ENCODE measurements at places on chromosomes 6 and 20.

- no peak for DNase-seq
Measured at GRCh38 chr20:50848846-50849673, 54.2 kb downstream of the BCAS4 start.

DNA sequence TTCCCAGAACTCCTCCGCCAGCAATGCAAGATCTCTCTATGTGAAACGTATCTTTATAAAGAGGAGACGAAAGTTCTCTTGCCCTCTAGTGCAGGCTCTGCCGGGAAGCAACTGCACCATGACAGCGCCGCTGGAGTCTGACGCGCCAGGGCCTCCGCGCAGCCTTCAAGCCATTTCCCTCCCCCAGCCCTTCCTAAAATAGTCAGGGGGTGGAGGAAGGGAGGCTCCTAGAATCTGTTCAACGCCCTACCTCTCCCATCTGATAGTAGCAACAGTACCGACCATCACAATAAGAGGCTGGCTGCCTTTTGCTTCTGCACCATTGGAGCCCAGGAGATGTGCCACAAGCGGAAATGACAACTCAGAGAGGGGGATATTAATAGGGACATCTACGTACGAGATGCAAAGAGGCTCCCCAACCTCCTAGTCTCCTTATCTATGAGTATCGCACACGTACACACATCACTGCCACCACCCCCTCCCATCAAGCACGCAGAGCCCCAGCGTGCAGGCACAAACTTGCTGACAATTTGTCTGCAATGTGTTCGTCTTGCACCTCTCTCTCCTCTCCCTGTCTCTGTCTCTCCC lies 1.0 kb downstream of the SYNE1 start:
- DNase-seq, result peak; percentile 19

DNA sequence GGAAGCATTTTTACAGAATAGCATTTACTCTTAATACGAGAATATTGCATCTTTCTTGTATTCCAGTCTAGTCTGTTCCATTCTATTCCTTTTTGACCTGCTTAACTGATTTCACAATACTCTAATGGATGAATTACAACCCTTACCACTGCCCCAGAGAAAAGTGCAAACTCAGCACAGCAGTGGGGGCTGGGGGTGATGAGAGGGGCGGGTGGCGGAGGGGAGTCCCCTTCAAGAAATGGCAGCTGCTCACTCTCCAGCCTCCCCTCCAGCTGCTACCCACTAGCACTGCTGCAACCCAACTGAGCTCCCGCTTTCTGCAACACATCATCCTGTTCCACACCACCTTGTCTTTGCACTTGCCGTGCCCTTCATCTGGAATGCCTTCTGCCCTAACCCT lies 30.1 kb downstream of the PIM1 start:
- no peak for DNase-seq

- DNase-seq, result no peak
Measured at GRCh38 chr6:152532556-152533422, 104.4 kb downstream of the SYNE1 start.

DNA sequence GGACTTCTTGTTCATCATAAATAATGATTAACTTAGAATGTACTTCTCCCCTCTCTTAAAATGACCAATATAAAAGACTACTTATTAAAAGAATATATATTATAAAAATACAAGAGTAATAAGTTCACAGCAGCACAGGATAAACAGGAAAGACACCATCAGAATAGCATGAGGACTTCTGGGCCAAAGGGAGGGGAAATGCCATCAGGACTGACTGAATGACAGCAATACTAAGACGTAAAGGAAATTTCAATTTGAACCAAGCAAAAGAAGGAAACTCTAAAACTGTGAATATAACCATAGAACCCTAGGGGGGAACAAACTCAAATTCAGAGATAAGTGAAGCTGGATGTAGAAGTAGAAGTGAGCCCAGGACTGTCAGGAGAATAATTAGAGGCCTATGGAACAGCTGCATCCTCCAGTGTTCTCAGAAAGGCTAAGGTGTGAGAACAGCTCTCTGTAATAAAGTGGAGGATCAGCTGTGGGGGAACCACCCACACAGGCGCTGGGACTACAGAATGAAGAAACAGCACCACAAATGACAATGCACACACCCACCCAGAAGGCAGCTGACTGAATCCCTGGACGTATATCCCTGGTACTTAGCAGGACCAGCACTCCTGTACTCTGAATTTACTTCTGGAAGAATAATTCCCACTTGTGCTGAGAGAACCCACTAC lies 37.8 kb downstream of the ZHX3 start:
- no peak for DNase-seq

GRCh38 chr6:87139236-87139635 lies 16.1 kb upstream of the ZNF292 start:
- peak; percentile 61 for DNase-seq

GRCh38 chr6:3283641-3284435 lies 25.1 kb downstream of the PSMG4 start:
- no peak for DNase-seq

DNA sequence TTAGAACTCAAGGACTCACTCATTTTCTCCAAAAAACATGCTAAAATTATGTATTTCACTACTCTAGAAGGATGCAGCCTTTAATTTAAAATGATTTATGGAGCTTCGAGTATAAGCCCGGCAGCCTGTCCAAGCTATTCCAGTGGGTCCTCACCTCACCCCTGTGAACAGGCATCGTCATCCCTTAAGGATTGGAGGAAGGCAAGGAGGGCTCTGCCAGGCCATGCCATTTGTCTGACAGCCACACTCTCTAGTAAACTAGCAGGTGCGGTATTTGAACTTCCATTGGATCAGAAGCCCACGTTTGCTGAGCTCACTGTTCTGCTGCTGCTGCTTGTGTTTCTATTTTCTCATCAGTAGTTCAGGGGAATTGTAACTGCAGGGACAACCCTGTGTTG lies 39.8 kb upstream of the NAA20 start:
- DNase-seq, result no peak

GRCh38 chr6:21478411-21478810 lies 115.1 kb upstream of the SOX4 start:
- DNase-seq, result no peak

DNA sequence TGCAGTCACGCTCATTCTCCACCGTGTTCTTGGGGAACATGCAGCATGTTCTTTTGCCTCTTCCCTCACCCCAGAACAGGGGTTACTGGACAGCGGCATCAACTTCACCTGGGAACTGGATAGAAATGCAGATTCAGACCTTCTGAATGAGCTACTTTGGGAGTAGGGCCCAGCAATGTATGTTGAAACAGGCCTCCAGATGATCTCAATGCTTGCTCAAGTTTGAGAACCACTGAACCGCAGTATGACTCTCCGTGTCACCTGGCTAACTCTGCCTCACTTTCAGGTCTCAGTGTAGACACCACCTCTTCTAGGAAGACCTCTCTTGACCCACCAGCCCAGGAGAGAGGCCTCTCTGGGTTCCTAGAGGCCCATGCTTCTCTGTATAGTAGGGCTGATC lies 4.9 kb downstream of the TRIB3 start:
- no peak for DNase-seq

- no peak for DNase-seq
Measured at GRCh38 chr6:169085466-169085865, 168.2 kb downstream of the THBS2 start.

DNA sequence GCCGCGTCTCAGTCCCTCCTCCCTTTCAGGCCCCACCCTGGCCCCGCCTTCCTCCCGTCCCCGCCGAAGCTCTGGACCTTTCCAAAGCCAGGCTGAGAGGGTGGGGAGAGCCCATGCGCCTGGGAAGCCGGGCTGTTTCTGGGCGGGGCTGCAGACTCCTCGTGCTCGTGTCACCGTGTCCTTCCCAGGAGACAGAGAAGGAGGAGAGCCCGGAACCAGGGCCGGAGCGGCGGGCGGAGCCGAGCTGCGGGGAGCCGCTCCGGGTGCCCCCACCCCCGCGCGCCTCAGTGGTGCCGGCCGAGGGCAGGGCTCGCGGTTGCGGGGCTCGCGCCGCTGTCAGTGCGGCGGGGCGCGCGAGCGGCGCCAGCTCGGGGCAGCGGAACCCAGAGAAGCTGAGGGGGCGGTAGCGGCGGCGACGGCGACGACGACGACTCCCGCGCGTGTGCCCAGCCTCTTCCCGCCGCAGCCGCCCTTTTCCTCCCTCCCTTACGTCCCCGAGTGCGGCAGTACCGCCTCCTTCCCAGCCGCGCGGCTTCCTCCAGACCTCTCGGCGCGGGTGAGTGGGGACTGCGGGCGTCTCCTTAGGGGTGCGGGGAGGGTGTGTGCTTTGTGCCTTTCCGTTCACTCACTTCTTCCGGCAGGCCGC lies at the start of gene RALY:
TSS of gene RALY (plus strand) at position 336 of the 646 bp plus-strand sequence. CDS start 78,164 bp downstream, outside the sequence.
- no peak for DNase-seq

- no peak for DNase-seq
Measured at GRCh38 chr20:3188823-3189413, 15.6 kb downstream of the DDRGK1 start.
